ENCODE measurements at places on chromosomes 6 and 20. TPM values are rescaled to one million over a fixed set of nuclear protein-coding genes. Genes with fewer than 3 reads are reported as not detected.

- no peak for DNase-seq
Observed at GRCh38 chr20:59748619-59749191, 144.4 kb downstream of the PHACTR3 start.

DNA sequence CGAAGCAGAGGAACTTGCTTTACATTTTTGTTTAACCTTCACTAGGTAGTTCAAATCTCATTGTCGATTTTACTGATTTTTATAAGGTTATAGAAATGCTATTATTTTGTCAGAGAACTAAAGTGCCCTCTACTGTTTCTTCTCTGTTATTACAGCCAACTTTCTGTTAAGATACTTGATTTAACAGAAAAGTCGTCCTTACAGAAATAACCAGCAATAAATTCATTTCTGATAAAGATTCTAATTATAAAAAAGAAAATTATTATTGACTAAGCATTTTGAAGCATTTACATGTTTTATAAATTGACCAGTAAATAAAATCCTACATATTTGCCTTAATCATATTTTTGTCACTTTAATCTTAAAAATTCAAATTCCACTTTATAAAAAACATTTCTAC lies 60.8 kb downstream of the OGFRL1 start:
- peak; percentile 48 for DNase-seq

GRCh38 chr6:41636833-41637193 lies 1.5 kb upstream of the MDFI start:
- DNase-seq = no peak

GRCh38 chr6:146551545-146551944 lies 7.9 kb downstream of the RAB32 start:
- DNase-seq = no peak

GRCh38 chr6:36692220-36692619 lies 5.4 kb upstream of the RAB44 start:
- no peak for DNase-seq

DNA sequence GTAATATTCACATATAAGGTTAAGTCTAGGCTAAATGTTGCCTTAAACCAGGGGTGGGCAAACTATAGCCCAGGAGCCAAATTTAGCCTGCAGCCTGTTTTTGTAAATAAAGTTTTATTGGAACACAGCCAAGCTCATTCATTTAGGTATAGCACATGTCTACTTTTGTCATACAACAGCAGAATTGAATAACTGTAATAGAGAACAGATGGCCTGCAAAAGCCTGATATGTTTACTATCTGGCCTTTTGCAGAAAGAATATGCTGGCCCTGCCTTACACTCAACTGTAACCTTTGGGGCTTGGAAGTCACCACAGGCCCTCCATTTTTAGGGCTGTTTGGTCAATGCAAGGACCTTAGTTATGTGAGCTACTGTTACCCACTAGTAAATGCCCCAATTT lies 17.7 kb upstream of the BCLAF1 start:
- no peak for DNase-seq

DNA sequence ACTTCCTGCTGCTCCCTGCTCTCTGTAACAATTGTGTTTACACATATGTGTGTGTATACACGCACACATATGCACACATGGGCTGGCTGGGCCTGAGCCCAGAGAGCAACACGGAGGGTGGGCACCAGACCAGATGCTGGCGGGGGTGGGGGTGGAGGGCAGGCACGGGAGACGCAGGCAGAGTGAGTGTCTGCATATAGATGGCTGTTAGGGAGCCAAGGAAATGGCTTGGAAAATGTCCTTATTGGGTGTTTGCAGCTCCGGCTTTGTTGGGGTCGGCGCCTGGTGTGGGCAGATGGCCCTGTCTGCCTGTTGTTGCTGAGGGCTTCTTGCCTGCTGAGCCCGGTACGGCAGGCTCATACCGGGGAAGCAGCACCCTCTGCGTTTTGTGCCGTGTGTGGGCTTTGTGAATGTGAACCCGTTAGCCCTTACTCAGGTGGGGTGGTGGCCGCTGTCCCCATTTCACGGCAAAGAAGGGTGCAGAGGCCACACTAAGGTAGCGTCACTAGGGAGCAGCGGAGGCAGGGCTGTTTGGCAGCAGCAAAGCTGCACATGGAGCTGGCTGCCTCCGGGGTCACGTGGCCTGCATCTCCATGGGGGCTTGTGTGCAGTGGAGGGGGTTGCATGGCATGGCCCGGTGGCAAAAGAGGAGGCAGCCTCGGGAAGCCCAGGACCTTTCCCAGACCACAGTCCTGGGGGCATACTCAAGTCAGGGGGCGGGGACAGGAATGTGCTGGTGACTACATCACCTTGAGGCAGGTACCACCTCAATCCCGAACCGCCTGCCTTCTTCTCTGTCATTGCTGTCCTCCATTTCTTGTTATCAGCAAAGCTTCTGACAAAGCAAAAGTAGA lies 47.4 kb upstream of the SRF start:
- DNase-seq = no peak

DNA sequence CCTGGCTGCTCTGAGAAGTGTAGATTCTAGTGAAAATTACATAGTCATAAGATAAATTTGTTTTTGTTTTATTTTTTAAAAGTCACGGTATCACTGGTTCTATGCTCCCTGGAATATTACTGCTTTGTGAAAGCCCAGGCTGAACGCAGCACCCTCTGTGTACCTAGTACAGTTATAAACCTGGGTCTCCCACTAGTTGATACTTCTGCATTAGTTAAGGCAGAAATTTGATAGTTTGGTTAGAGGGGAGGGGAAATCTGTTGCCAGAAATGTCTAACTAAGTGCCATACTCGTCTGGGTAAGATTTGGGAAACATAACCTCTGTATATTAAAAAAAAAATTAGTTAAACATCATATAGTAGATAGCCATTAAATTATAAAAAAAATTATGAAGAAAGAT lies 110.6 kb upstream of the TRAF3IP2 start:
- DNase-seq = no peak

DNA sequence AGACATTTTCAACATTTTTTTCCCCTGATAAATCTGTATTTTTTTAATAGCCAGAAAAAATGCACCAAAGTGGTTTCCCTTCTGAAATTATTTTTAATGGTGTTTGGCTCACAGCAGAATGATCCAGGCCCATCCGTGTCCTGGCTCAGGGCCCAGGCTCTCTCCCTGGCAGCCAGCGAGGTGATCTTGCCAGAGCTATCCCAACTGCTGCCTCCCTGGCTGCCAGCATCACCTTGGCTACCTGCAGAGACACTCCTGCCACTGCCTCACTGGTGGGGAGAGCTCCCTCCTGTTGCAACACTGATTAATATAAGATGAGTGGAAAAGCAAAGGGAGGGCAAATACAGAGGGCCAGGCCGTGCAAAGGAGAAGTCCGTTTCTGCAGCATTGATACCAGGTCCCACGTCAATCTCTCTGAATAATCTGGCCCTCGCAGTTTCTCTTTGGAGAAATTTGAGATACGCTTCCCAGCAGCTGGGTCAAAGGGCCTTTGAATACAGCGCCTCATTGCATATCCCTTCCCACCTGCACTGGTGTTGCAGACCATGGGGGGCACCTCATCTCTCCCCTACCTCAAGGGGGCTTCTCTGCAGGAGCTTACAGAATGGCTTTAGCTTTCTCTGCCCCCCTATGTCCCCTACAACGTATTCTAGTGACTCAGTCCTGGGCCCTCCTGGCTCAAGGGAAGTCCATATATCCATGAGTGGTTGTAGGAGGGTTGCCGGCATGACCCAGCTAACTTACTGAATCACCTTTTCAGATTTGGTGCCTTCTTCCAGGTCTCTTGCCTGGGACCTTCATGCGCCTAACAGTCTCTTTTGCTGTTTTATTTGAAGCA lies 12.8 kb upstream of the DSTN start:
- peak; percentile 44 for DNase-seq

- DNase-seq = no peak
Observed at GRCh38 chr6:82494367-82494766, 130.8 kb downstream of the TPBG start.

GRCh38 chr6:131685266-131685780 lies 15.9 kb downstream of the OR2A4 start:
- DNase-seq = no peak

DNA sequence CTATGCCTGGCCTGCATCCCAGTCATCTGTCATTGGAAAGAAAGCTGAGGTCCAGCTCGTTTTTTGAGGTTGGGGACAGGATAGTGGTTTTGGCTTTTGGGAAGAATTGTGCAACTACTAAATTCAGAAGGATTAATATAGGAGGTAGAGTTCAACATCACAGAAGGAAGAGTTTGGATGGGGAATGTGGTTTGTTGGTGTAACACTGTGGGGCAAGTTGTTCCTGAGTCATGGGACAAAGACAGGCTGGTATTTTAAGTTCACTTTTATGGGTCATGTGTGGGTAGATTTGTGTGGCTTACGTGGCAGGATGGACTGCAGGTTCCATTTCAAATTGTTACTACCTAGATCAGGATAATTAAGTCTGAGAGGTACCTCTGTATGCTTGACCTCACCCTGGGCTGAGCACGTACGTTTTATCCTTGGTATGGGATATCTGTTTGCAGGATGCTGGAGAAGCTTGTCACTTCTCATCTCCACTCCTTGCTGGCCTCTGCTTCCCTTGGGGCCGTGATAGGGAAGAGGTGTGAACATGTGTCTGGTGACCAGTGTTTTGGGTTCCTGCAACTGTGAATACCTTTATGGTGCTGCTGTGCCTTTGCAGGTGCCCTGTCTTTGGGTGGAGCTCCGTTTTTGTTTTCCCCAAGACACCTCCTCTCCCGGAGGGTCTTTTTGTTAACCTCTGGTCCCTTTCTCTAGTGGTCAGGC lies 177.6 kb downstream of the JARID2 start:
- peak; percentile 54 for DNase-seq

- no peak for DNase-seq
Observed at GRCh38 chr6:168873278-168874190, 380.1 kb downstream of the THBS2 start.

DNA sequence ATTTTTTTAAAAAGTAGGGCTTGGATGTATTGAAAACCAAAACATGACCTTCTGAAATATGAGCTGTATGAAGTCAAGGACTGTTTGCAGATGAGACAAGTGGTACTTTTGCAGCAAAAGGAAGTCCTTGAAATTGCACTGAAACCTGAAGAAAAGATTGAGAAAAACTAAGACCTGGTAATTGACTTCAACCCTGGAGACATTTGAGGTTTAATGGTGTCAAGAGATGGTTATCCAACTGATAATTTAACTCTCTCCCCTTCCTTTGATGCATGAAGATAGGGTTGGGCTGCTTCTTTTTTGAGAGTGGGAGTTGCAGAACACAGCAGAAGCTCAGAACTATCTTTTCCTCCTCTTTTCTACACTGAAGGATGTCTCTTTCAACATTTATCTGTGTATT lies 180.9 kb upstream of the DTNBP1 start:
- DNase-seq = no peak

The TFEB gene
- total RNA-seq = 6.4 TPM

The KHDC1L gene
- not detected for total RNA-seq

The PGC gene
- total RNA-seq = not detected

The AVP gene
- total RNA-seq = not detected

The THBD gene
- total RNA-seq = 14.2 TPM

The ADGRB3 gene
- total RNA-seq = 0.13 TPM

Data from myocyte (in vitro differentiated cells).